Activated naive CD4-positive, alpha-beta T cell (primary cell): ENCODE measurements at places on chromosomes 6 and 20.

DNA sequence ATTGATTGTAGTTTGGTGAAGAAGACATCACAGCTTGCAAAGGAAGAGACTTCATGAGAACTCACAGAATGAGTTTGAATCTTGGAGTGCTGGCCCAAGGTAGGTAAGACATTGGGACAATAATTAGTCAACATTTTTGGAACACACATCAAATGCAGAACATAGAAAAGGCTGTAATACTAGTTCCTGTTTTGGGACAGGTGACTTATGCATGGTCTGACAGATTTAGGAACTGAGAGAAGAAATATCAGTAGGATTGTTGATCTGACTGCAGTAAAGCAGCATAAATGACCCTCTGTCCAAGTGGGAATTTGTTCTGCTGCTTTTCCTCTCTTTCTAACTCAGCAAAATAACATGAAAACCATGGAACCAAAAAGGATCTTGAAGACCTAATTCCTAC, 102.3 kb upstream of the MAP3K7 start:
- DNase-seq = no peak

DNA sequence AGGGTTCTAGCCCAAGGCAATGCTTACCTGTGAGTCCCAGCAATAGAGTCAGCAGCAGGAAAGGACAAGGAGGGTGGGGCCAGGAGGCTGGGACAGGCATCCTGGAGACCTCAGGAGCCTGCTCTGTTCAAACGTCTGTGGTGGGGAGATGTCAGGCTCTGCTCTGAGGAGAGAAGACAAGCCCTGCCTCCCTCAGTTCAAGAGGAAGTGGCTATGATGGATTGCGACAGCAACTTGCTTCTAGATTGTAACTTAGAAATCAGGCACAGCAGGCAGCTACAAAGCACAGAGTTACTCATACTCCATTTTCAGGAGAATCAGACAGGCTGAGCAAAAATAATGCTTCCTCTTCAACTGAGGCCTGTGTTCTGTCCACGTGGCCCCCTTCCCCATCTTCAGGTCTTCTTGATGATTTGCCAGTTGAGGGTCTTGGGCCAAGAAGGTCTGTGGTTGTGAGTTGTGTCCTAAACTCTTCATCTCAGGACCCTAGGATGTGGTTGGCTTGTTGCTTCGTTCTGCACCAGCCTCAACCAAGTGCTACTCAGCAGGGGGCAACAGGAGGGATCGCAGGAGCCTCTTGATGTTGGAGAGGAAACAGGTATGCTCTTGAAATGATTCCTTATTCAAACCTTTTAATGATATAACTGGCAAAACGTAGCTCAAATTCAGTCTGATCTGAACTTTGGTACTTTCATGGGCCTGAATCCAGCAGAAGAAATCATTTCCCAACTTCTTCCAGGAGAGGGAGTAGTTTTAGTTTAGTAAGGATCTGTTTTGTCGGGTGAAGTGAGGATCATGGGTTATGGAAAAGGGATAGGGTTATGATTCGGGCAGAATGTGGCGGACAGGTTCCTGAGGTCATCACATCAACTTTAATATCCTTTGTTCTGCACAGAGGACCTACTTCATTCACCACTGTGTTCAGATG, 31.0 kb downstream of the SIRPB1 start:
- DNase-seq = no peak

- peak; percentile 85 for DNase-seq
These were observed 20.4 kb downstream of the HLA-G start for GRCh38 chr6:29847871-29848630.

GRCh38 chr6:97049253-97050011, 124.9 kb downstream of the KLHL32 start:
- no peak for DNase-seq

GRCh38 chr20:24097506-24098245, 109.1 kb upstream of the GGTLC1 start:
- no peak for DNase-seq

DNA sequence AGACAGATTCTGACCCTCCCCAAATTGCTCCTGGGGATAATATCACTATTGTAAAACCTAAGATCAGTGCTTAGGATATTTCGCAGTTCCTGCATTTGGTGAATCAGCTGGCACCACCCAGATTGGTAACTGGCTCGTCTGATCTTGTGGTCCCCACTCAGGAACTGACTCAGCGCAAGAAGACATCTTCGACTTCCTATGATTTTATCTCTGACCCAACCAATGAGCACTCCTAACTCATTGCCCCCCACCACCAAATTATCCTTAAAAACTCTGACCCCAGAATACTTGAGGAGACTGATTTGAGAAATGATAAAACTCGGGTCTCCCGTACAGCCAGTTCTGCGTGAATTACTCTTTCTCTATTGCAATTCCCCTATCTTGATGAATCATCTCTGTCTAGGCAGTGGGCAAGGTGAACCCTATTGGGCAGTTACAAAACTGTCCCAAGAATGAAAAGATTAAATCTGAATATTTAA, 55.7 kb upstream of the PRND start:
- no peak for DNase-seq

DNA sequence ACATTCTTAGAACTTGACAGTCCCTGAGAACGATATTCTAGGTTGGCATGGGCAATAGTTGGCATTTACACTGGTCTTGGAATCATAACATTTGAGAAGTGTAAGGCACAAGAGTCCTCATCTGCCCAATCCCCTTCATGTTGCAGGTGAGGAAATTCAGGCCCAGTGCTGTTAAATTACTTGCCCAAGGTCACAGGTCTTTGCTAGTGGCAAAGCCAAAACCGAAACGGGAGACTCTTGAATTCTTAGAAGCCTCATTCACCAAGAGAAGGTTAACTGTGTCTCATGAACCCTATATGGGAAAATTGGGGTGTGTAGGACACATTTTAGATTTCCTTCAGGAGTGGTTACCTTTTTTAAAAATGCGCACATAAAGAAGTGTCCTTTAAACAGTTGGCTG, 7.2 kb downstream of the E2F3 start:
- DNase-seq = no peak

DNA sequence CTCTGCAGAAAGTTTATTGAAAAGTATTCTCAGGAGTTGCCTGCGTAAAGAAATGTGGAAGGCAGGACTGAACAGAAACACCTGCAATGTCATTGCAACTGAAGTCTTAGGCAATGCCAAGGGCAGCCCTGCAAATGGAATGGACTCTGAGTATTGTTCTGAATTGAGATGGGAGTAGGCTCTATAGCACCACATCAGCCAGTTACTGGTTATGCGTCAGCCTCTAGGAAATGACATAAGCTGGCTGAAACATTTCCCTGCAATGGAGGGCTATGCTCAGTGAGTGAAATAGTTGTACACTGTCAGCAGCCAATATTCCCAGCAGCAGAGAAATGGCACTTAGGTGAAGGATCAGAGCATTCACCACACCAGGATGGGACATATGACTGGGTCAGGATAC, 13.8 kb upstream of the GJE1 start:
- DNase-seq = no peak

GRCh38 chr20:46670585-46671584, 18.4 kb downstream of the TP53RK start:
- DNase-seq = no peak

- peak; percentile 49 for DNase-seq
These were observed 38.0 kb downstream of the TNFAIP3 start for GRCh38 chr6:137904822-137905617.

GRCh38 chr6:35519313-35520015, 6.8 kb upstream of the TULP1 start:
- no peak for DNase-seq

- DNase-seq = no peak
These were observed 20.6 kb downstream of the ENPP3 start for GRCh38 chr6:131657630-131658111.

GRCh38 chr6:110613356-110613755, 136.9 kb upstream of the SLC22A16 start:
- no peak for DNase-seq

DNA sequence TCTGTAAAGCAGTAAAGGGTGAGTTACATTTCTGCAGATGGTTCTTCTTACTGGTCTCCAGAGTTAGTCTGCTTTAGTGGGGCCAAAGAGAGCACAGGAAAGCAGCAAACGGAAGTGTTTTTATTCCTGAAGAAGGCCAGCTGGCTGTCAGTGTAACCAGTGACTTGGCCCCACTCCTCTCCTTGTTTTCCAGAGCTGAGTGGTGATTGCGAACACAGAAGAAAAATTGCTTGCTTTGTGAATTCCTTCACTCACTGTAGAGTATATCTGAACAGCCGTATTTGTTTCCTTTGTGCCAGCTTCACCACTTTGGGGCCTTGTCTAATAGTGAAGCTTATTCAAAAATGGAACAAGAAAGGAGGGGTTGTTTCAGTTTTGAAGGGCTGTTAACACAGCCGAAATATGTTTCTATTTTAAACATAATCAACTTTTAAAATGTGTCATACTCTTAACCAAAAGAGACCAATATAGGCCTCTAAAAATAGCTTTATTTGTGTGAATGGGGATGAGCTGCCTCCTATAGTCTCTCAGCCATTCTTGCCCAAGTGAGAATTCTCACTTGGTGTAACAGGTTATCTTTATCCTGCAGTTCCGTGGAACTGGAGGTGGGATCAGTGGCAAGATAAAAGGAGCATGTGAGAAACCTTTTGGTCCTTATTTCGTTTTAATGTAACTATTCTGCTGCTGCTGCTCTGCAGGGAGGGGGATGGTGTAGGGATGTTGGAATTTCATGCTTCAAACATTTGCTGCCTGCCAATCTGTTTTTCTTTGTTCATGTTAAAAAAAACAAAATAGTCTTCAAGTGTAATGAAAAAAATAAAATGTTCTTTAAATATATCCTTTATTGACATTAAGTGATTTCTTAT, 37.8 kb downstream of the ZC2HC1B start:
- DNase-seq = no peak

DNA sequence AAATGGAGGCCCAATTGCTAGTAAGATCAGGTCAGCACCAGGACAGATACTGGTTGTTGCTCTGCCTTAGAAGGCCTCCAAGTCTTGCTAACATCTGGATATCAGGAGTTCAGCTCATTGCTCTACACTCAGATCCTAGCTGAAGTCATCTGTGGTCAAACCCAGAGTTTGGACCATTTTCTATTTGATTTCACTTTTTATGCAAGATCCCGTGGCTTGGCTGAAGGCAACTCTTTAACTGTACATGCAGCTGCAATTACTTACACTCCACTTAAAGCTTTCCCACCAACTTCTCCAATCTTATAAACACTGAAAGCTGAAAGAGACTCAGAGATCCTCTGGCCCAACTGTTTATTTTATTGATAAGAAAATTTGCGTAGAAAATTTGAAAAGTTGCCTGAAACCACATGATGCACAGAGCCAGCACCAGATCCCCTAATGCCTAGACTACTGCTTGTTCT, 2.7 kb downstream of the SLC17A2 start:
- no peak for DNase-seq

DNA sequence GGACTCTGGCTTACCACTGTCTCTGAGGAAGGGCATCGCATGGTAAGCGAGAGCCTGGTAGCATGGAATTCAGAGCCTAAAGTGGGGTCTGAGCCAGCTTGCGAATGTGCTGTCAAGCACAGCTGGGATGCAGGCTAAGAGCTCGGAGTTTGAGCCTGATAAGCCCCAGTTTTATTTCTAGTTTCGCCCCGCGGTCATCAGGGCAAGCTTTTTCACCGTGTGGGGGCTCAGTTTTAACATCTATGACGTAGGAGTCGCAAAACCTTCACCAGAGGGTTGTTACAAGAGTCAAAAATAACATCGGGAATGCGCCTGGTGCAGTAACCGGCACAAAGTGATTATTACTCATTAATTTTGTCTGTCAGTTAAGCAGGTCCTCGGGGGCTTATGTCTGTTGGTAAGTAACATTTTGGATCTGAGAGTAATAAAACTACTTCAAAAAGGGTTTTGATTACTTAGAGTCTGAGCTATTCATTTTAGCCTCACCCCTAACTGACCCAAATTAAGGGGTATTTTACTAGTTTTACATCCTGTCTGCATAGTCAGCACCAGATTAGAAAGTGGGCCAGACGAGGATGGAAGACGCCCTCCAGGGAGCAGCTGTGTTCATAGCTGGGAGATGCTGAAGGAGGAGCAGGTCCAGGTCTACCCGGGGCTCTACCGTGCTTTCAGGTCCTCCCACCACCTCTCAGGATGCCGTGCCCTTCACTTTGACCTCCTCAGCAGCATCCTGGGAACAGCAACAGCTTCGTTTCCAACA, 29.7 kb downstream of the SLC22A23 start:
- no peak for DNase-seq

DNA sequence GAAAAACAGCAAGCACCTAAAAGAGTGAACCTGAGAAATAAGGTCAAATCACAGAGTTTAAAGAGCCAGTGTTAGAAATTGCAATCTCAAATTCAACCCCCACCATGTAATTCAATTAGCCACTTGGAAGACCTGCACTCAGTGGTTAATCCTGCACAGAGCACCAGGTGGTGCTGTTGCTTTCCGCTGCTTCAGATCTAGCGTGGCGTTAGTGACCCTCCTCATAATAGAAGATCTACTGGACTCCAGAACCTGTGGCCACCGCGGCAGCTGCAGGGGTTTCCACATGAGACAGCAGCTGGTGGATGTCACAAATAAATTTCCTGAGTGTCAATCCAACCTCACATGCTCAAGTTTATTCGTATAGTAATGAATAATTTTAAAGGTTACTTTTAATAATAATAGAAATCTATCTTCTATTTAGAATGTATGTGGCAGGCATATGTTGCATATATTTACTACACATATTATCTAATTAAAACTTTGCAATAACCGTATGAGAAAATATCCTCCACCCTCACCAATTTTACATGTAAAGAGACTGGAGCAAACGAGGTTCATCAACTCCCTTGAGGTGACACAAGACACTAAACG, 84.4 kb downstream of the SYNE1 start:
- no peak for DNase-seq

- no peak for DNase-seq
These were observed 495.4 kb upstream of the SOX4 start for GRCh38 chr6:21098134-21098533.

DNA sequence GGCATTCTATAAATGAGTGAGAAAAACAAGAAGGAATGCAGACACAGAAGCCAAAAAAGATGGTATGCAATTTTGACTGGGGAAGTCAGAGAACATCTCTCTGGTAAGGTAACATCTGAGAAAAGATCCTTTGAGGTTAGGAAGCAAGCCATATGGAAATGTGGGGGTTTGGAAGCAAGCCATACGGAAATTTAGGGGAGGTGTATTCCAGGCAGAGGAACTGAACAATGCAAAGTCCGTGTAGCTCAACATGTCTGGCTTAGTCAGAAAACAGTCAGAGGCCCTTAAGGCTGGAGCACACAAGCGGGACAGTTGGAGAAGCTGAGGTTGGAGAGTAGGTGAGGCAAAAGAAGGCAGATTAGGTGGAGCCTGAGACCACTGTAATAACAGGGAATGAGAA, 35.3 kb downstream of the RALGAPA2 start:
- DNase-seq = no peak

- DNase-seq = peak; percentile 11
These were observed 47.1 kb upstream of the ENTPD6 start for GRCh38 chr20:25148181-25148981.
